ENCODE measurements at places on chromosomes 11 and 22. TPM values are rescaled to one million over a fixed set of nuclear protein-coding genes. Genes with fewer than 3 reads are reported as not detected.
A peak's percentile ranks its signal among the peaks of the same experiment; 100 is the strongest.

TMEM151A gene
- total RNA-seq, result 2.1 TPM

MLC1 gene
- not detected for total RNA-seq

GGT5 gene
- total RNA-seq, result 0.14 TPM

MRTFA gene
- 49.8 TPM for total RNA-seq

DNA sequence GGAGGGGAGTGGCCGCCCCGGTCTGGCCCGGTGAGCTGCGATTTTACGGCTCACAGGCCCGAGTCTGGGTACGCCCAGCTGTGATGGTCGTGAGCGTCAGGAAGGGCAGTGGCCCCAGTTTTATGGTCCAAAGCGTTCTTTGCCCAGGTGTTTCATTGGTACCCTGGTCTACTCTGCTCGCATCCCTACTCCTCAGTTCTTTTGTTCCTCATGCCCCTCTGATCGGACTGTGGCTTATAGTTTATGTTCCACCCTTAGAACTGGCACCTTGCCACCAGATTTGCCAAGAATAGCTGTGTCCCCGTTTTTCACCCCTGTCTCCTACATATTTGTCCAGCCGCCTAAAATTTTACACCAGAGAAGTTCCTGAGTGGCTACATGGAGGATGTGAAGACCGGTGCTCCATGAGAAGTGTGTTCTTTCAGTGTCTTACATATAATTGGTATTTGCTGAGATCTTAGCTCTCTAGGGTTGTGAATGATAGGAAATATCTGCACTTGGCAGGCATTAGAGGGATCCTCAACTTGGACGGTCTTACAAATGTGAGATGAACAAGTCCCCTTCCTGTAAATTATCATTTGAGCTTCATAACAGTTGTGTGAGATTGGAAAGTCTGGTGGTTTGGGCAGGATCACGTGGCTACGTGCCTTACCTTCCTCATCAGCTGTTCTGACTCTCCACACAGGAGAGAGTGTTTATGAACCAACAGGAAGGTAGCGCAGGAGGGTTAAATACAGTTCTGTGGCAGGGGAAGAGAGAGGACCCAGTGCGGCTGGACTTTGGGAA lies 1.1 kb downstream of the PANX1 start:
- H3K36me3 ChIP-seq, result no peaks in the 10 kb centered on the region
- H3K27me3 ChIP-seq, result no peaks in the 10 kb centered on the region
- no peak for DNase-seq
- H3K4me3 ChIP-seq, result no peak overlapping the region
- H3K27ac ChIP-seq, result no peak overlapping the region

DNA sequence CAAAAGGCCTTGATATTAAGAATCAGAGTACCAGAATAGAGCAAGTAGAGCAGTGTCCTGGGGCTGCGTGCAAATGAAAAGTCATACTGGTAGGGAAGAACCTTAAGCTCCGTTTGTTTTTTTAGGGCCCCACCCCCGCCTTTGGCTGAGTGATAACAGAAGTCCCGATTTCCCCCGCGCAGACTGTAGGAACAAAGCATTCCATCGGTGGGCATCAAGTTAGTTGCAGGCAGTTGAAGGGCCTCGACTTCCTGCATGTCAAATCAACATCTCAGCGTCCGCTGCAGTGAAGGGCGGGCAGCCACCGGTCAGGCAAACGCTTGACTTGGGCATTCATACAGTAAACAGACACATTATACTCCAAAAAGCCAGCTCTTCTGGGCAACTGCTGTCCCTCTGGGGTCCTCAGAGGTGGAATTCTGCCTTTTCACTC lies 11.7 kb downstream of the LRP4 start:
- no peak for DNase-seq
- no peaks in the 10 kb centered on the region for H3K36me3 ChIP-seq
- H3K27me3 ChIP-seq, result no peaks in the 10 kb centered on the region
- peak overlapping the region; percentile 32 for H3K4me3 ChIP-seq

GRCh38 chr11:107591378-107592230 lies 657 bp downstream of the ELMOD1 start:
- peak overlapping the region; percentile 27 for H3K27ac ChIP-seq
- peaks cover 4% of the 10 kb centered on the region for H3K36me3 ChIP-seq
- H3K4me1 ChIP-seq, result peaks cover 23% of the 10 kb centered on the region
- H3K4me3 ChIP-seq, result peak overlapping the region; percentile 93
- H3K27me3 ChIP-seq, result peaks cover 86% of the 10 kb centered on the region

GRCh38 chr11:65478388-65479183 lies 20.3 kb upstream of the MALAT1 start:
- peaks cover 17% of the 10 kb centered on the region for H3K4me1 ChIP-seq
- H3K27me3 ChIP-seq, result no peaks in the 10 kb centered on the region
- H3K4me3 ChIP-seq, result peak overlapping the region; percentile 54
- H3K27ac ChIP-seq, result peak overlapping the region; percentile 69
- no peak for DNase-seq

DNA sequence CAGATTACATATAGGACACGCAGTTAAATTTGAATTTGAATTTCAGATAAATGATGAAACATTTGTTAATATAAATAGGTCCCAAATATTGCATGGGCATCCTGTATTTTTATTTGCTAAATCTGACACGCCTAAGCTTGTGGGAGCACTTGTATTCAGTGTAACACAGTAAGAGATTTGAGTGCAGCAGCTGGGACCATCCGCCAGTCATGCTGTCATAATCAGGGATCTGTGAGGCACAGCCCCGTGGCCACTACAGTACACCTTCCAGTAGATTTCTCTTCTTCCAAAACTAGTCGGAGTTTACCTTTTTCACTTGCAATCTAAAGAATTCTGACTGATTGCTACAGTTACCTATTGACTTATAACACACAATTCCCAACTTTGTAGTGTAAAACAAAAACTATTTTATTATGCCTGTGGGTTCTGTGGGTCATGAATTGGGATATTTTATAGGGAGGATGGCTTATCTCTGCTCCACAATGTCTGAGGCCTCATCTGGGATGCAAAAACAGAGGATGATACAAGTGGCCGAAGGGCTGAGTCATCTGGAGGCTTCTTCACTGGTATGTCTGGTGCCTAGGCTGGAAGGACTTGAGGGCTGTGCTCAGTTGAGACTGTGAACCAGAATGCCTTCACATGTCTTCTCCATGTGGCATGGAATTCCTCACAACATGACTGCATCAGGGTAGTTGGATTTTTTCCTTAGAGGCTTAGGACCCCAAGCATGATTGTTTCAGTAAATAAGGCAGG lies 74.1 kb downstream of the PRSS23 start:
- peaks cover 4% of the 10 kb centered on the region for H3K4me1 ChIP-seq
- H3K4me3 ChIP-seq, result no peak overlapping the region
- no peaks in the 10 kb centered on the region for H3K27me3 ChIP-seq
- no peaks in the 10 kb centered on the region for H3K36me3 ChIP-seq
- DNase-seq, result no peak

DNA sequence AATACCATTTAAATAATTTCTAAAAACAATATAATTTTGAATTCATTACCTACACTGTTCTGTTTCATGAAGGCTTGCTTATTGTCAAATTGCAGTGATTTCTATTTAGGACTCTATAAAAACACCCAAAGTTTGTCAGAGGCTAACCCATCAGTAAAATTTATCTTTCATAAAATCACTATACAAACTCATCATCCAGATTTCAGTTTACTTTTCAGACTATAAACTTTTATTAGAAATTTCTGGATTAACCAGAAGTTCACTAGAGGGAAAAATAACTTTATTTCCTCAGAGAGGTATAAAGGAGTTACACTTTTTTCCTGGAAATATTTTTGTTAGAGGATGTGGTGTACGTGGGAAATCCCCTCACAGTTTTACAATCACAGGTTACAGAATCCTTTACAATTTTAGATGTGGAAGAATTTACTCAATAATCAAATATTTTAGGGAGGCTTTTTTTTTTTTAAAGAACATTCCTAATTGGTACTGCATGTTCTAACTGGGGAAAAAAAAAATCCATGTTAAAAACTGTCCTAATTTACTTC lies 176.7 kb downstream of the SWAP70 start:
- no peak overlapping the region for H3K4me3 ChIP-seq
- no peak overlapping the region for H3K27ac ChIP-seq
- H3K27me3 ChIP-seq, result no peaks in the 10 kb centered on the region
- DNase-seq, result no peak

- H3K4me1 ChIP-seq, result peaks cover 10% of the 10 kb centered on the region
- H3K4me3 ChIP-seq, result no peak overlapping the region
- no peak for DNase-seq
- peaks cover 31% of the 10 kb centered on the region for H3K27me3 ChIP-seq
- H3K27ac ChIP-seq, result no peak overlapping the region
- H3K36me3 ChIP-seq, result no peaks in the 10 kb centered on the region
Observed at GRCh38 chr22:43427296-43428004, 15.6 kb downstream of the MPPED1 start.

DNA sequence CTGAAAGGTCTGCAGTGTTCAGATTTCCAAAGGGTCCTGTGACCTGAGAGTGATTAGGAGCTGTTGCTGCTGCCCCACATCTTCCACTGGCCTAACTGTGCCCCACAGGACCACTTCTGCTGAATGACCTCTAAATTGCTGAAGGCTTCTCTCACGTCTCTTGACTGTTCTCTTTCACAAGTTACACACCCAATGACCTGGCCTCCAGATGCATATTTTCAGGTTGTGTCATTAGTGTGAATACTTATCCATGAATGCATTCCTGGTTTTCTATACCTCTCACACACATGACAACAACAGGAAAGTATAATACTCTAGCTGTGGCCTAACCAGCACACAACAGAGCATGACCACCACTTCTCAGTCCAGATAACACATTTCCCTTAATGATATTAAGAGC lies 15.4 kb downstream of the PRR14L start:
- H3K27ac ChIP-seq, result peak overlapping the region; percentile 64
- H3K4me3 ChIP-seq, result no peak overlapping the region
- H3K4me1 ChIP-seq, result no peaks in the 10 kb centered on the region
- peaks cover 33% of the 10 kb centered on the region for H3K36me3 ChIP-seq

DNA sequence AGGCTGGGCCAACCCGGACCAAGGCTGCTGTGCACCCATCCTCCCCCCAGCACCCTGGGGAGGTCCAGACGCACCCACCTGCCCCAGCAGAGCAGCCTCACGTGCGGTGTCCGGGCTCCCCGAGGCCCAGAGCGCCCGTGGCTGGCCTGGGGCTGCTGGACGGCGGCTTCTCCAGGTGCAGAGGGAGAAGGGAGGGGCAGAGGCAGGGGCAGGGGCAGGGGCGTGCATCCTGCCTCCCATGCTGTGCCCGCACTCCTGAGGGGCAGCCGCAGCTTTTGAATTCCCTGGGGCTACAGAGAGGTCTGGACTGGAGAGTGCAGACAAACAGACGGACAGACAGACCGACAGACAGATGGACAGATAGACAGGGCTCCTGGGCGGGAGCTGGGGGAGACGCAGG lies 83.6 kb upstream of the PRR5 start:
- DNase-seq, result peak; percentile 67
- H3K27me3 ChIP-seq, result peaks cover 1% of the 10 kb centered on the region
- peaks cover 11% of the 10 kb centered on the region for H3K4me1 ChIP-seq
- H3K27ac ChIP-seq, result no peak overlapping the region

DNA sequence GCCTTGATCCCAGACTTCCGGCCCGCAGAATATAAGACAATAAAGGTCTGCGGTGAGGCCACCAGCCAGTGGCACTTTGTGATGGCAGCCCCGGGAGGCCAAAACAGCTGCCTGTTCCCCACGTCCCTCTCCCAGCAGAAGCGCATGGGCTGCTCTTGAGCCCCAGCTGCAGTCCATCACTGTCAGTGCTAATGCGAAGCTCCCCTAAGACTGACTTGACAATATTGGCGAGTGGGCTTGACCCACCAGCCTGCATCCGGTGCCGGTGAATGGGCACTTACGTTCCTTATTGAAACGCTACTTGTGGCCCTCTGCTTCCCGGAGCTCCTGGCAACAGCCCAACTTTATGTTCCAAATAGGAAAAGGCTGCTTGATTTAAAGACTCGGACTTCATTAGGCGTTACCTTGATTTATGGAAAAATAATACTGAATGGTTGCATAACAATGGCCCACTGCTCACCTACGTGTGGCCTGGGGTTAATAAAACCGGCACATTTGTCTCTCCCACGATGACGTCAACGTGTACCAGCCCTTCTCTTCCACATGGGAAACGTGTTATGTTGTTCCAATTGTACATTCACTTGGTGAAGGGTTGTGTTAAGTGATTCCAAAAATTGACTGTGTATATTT lies 93.4 kb upstream of the SEPTIN5 start:
- H3K4me3 ChIP-seq, result no peak overlapping the region
- H3K27ac ChIP-seq, result no peak overlapping the region
- peaks cover 29% of the 10 kb centered on the region for H3K4me1 ChIP-seq
- no peak for DNase-seq
- H3K27me3 ChIP-seq, result peaks cover 14% of the 10 kb centered on the region
- H3K36me3 ChIP-seq, result no peaks in the 10 kb centered on the region

- no peaks in the 10 kb centered on the region for H3K4me1 ChIP-seq
- DNase-seq, result no peak
- H3K27me3 ChIP-seq, result no peaks in the 10 kb centered on the region
- no peak overlapping the region for H3K4me3 ChIP-seq
Observed at GRCh38 chr11:78773077-78773476, 198.4 kb upstream of the NARS2 start.

DNA sequence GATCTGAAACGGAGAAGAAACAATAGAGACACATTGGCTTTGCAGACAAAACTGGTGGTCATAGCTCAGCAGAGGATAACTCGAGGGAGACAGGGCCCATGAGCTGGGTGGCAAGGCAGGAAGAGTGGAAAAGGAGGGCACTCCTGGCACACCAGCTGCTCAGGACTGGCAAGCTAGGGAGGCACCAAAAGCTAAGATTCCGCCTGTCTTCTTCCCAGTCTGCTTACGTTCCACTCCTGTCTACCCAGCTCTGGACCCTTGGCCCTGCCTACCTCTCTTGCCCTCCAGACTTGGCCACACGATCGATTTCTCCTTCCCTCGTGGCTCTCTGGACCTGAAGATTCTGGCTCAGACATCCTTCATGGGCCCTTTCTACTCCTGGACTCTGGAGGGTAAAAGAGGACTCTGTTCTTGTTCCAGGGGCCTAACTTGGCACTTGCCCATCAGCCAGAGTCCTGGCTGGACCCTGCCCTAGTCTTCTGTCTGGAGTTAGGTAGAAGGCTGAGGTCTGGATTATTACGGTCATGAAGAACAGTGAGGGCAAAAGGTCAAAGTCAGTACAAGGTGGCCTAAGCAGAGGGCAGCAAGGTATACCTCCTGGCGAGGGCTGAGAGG lies 115.2 kb upstream of the PITPNB start:
- H3K36me3 ChIP-seq, result peaks cover 4% of the 10 kb centered on the region
- no peak for DNase-seq
- H3K27me3 ChIP-seq, result no peaks in the 10 kb centered on the region
- peaks cover 53% of the 10 kb centered on the region for H3K4me1 ChIP-seq
- H3K27ac ChIP-seq, result no peak overlapping the region
- H3K4me3 ChIP-seq, result peak overlapping the region; percentile 61

DNA sequence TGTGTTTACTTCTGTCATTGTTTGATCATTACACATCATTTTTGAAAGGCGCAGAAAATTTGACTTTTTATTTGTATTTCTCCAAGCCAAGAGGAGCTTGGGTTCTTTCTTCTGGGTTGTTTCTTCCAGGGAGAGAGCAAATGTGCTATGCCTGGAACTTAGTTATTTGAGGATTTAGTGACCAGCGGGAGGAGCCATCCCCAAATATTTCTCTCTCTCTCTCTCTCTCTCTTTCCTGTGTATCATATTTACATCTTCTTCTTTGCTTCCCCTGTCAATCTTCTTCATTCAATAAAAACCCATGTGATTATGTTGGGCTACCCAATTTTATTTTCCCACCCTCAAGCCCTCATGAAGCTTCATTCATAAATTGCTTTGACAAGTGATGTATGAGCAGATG lies 534.5 kb downstream of the LRRC4C start:
- H3K4me1 ChIP-seq, result no peaks in the 10 kb centered on the region
- H3K36me3 ChIP-seq, result no peaks in the 10 kb centered on the region
- H3K27me3 ChIP-seq, result no peaks in the 10 kb centered on the region
- no peak overlapping the region for H3K4me3 ChIP-seq
- H3K27ac ChIP-seq, result no peak overlapping the region

- no peaks in the 10 kb centered on the region for H3K27me3 ChIP-seq
- H3K27ac ChIP-seq, result no peak overlapping the region
- no peak for DNase-seq
- H3K4me1 ChIP-seq, result peaks cover 35% of the 10 kb centered on the region
Observed at GRCh38 chr11:73343076-73343873, 32.9 kb upstream of the RELT start.

All from type B pancreatic cell (in vitro differentiated cells).